Urinary bladder (tissue), 4 donors: ENCODE measurements at places on chromosomes 12 and 14.

DNA sequence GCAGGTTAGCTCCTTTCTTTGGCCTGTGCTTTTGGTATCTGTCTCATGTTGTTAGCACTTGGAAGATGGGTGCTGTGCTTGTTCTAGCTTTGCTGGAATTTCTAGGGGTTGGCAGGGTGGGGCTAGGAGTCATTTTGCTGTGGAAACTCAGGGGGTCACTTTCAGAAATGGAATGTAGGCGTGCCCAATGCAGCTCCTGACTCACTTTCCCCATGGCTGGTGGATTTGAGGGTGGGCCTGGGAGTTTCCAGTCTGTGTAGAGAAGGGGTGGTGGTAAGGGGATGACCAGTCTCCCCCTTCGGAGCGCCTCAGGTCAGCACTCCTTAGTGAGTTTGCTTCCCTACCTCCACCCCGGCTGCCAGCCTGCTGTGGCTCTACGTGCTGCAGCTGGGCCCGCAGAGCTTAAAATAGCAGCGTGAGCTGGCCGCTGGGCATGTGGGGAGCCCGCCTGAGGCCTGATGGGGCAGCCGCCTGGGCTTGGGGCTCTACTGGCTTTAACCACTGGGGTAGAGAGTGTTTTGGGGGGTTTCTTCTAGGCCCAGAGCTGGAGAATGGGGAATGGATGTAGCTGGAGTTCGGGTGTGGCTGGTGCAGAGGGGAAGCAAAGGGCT lies 108.2 kb downstream of the TSPAN9 start:
- DNase-seq, result no peak

DNA sequence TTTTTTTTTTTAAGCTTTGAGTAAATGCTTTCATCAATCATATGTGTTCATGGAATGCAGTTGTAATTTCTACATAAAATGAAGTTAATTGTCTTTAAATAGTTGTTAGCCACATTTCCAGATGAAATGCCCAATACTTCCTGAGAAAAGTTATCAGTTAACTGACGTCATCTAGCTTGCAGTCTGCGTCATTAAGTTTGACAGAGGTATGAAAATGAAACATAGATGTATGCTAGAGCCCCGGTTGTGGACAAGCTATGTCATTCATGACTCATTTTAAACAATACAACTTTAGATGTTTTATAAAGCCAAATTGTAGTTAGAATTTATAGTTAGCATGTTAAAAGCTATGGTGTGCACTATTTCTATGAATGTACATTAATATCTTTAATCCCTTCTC lies 90.7 kb downstream of the PLEKHA5 start:
- DNase-seq, result no peak

- DNase-seq, result no peak
Measured at GRCh38 chr14:100202712-100203111, 36.2 kb upstream of the YY1 start.

GRCh38 chr12:45559537-45559936 lies 170.0 kb upstream of the ARID2 start:
- no peak for DNase-seq

GRCh38 chr14:105502446-105503295 lies 11.6 kb downstream of the TEDC1 start:
- no peak for DNase-seq

- DNase-seq, result no peak
Measured at GRCh38 chr12:124456652-124457152, 110.7 kb downstream of the NCOR2 start.

DNA sequence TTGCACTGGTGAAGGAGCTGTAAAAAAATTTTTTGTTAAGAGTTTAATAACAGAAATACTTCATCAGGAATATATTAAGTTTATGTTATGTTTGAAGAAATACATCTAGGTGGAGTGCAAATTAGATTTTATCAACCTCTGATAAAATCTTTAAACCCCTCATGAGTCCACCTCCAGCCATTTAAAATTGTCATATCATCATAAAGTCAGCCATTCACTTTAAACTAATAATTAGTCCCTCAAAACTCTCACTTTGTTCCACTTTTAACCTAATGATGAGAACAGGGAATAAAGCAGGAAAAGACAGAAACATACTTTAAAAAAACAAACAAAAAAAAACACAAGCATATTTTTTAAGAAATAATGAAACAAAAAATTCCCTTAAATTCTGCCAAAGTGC lies 25.1 kb downstream of the ZFC3H1 start:
- DNase-seq, result no peak

GRCh38 chr12:57822392-57823130 lies 4.0 kb upstream of the AVIL start:
- no peak for DNase-seq

DNA sequence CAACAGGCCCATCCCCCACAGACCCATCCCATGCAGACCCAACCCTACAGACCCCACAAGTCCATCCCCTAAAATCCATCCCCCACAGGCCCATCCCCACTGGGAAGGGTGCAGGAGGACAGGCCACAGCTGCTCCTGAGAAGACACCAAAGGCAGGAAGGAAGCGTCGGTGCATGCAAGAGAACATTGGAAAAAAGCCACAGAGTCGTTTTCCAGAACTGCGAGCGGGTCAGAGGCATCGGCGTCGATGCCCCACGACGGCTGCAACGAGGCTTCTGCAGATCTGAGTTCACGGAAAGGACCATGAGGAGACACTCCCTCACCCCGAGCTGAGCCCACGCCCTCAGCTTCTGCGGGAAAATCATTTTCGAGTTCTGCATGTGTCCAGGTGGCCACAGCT lies 59.6 kb upstream of the GALNT9 start:
- no peak for DNase-seq

GRCh38 chr12:79236920-79237319 lies 372.3 kb downstream of the SYT1 start:
- DNase-seq, result no peak

DNA sequence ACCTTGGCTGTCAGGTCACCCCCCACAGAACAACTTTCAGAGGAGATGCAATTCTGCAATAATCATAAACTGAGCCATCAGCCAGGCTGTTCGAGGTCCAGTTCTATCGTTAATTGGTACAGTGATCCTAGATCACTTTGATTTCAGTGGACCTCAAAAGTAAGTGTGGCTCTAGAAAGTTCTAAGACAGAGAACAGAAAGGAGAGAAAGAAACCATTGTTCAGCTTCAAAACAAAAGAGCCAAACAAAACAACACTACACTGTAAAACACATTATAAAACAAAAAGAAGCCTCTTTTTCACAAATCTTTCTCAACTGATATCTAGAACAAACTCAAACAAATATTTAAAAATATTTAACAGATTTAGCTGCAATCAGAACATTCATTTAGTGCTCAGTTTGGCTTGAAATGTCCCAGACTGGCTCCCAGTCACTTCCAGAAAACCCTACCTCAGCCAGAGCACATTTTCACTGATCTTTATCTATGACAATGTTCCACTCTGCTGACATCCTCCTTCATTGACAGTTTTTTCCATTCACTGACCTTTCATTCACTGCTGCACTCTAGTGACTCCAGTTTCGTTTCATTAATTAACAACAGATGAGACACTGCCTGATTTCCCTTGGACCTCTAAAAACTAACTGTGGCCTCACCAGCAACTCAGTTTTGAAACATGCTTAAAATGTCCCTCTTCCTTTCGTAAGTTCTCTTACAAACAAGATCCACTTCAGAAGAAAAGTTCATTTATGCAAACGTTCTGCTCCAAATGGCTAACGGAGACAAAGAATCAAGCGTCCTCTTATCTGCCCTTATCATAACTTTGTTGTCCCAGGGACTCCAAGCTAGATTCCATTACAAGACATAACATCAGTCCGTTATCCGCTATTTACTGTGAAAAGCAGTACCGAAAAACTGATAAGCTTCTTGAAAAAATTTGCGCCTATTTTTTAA lies 56.8 kb downstream of the DUSP16 start:
- DNase-seq, result peak; percentile 46

- no peak for DNase-seq
Measured at GRCh38 chr12:92000597-92000996, 145.0 kb downstream of the BTG1 start.

- DNase-seq, result no peak
Measured at GRCh38 chr14:77343662-77344061, 22.8 kb downstream of the GSTZ1 start.

DNA sequence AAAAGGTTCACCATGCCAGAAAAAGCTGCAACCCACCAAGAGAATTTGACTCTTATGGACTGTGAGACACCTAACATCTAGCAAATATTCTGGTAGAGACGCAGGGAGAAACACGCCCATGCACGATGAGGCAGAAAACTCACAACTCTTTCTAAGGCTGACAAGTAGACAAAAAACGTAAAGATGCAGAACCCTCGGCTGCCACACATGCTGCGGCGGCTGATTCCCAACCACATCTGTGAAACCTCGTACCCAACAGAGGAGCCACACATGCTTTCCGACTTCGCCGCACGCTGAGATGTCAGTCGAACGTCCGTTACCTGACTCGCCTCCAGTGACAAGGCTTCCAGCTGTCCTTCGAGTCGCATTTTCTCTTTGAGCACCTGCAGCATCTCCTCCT lies 21.8 kb downstream of the GOLGA3 start:
- no peak for DNase-seq

GRCh38 chr14:89486961-89487360 lies 69.9 kb upstream of the FOXN3 start:
- no peak for DNase-seq

GRCh38 chr12:123030686-123031085 lies 50.2 kb downstream of the ARL6IP4 start:
- DNase-seq, result no peak

- DNase-seq, result no peak
Measured at GRCh38 chr12:5003025-5003666, 40.5 kb upstream of the KCNA5 start.

- no peak for DNase-seq
Measured at GRCh38 chr12:14828892-14829291, 14.4 kb downstream of the ART4 start.

DNA sequence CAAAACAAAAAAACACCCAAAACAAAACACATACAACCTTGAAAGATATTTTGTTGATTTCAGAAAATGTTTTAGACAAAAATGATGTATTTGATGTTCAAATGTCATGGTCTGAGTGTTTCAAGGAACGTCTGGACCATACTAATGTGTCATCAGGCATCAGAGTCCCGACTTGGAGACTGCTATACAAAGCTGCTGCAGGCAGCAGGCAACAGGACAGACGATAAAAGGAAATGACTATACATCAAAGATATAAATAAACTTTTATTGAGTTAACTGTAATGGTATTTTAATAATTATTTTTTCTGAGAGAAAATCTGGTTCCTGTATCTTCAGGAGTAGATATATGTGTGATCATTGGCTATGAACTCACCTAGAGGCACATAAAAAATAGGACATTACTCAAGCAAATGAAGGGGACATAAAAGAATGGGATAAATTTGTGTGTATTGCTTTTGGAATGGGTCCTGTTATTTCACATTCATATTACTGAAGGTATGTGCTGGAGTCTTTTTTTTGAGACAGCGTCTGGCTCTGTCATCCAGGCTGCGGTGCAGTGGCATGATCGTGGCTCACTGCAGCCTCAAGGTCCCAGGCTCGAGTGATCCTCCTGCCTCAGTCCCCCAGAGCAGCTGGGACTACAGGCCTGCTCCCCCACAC lies 87.3 kb upstream of the HECTD1 start:
- no peak for DNase-seq

DNA sequence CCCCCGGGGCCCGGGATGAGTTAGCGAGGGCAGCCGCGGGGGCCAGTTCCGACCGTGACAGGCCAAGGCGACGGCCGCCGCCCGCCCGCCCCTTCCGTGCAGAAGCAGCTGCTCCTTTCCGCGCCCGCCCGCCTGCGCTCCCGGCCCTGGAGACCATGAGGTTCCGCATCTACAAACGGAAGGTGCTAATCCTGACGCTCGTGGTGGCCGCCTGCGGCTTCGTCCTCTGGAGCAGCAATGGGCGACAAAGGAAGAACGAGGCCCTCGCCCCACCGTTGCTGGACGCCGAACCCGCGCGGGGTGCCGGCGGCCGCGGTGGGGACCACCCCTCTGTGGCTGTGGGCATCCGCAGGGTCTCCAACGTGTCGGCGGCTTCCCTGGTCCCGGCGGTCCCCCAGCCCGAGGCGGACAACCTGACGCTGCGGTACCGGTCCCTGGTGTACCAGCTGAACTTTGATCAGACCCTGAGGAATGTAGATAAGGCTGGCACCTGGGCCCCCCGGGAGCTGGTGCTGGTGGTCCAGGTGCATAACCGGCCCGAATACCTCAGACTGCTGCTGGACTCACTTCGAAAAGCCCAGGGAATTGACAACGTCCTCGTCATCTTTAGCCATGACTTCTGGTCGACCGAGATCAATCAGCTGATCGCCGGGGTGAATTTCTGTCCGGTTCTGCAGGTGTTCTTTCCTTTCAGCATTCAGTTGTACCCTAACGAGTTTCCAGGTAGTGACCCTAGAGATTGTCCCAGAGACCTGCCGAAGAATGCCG lies 699 bp downstream of the MGAT2 start:
- no peak for DNase-seq

- DNase-seq, result no peak
Measured at GRCh38 chr12:93587611-93588010, 15.1 kb downstream of the SOCS2 start.

DNA sequence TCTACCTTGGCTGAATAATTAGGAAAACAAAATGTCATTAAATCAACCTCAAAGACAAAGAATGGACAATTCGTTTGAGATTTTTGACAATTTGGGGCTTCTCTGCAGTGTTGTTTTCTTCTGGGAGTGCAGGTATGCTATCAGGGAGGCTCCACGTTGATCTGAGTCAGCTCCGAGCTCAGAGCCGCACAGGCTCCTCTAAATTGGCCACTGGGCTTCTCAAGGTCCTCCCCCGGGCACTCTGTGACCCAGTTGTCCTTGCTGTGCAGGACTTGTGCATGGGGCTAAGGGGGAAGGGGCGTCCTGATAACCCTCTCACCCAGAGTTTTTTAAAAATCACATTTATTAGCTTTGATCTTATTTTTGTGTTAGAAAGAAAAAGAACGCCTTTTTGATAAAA lies 52.7 kb downstream of the TBX3 start:
- DNase-seq, result no peak

- no peak for DNase-seq
Measured at GRCh38 chr14:33588771-33589170, 362.1 kb downstream of the EGLN3 start.

DNA sequence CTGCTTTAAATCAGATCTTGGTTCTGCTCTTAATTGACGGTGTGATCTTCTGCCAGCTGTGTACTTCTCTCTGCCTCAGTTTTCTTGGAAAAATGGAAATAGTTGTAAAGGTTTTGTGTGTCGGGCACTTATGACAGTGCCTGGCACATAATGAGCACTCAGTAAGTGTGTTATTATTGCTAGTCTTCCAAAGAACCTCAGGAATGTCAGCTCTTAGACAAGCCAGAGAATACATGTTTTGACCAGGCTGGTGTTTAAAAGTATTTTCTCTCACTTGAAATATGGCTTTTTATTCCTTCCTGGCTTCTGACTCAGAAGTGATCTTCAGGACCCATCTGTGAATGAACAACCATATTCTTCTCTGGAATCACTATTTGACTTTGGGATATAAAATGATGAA lies 304.1 kb downstream of the SNAPC1 start:
- no peak for DNase-seq

DNA sequence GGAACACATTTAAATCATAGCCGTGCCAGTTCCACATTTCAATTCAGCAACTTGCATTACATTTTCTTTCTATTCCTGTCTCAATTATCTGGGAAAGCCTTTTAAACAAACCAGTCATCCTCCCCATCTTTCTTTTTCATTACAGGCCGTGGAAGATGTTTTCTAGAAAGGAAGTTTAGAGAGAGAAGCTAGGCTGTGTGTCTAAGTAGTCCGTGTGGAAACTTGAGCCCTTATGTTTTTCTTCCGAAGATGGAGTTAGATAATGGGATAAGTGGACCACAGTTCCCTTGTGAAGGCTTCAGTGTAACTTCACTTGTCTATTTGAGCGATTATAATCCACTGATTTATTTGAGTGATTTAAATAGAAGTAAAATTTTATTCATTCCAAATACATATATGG lies 12.4 kb upstream of the PPM1H start:
- no peak for DNase-seq
